ENCODE measurements at places on chromosomes 2 and 18. TPM values are rescaled to one million over a fixed set of nuclear protein-coding genes. Genes with fewer than 3 reads are reported as not detected.

- no peak overlapping the region for H3K4me3 ChIP-seq
- no peak overlapping the region for H3K27ac ChIP-seq
- no peak for DNase-seq
- H3K36me3 ChIP-seq, result no peaks in the 10 kb centered on the region
- H3K4me1 ChIP-seq, result no peaks in the 10 kb centered on the region
- H3K27me3 ChIP-seq, result no peaks in the 10 kb centered on the region
Observed at GRCh38 chr18:3511980-3512379, 62.0 kb downstream of the TGIF1 start.

DNA sequence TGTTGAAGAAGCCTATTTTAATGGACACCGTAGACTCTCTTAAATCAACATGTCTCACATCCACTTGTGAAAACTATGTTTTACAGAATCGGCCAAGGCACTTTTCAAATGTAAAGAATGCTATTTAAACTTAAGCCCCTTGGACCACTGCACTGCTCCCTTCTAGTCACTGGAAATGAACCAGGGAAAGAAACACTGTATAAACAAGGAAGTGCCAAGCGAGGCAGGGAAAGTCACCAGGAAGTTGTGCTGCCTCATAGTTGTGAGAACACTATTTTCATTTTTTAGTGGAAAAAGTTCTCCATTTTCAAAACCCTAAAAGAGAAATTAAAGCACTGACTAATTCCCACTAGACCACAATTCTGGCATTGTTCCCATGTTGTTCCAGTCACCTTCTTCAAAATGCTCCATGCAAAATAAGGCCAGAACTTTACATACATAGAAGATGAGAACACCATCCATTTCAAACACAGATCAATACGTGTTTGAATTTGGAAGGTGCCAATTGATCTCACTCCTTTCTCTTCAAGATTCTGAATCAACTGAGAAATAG, 13.5 kb downstream of the CCDC141 start:
- peaks cover under 1% of the 10 kb centered on the region for H3K36me3 ChIP-seq
- H3K27ac ChIP-seq, result no peak overlapping the region
- H3K4me3 ChIP-seq, result no peak overlapping the region
- no peaks in the 10 kb centered on the region for H3K4me1 ChIP-seq
- DNase-seq, result no peak

SULT1C4 gene
- total RNA-seq, result not detected

CCL20 gene
- 70.7 TPM for total RNA-seq

DNA sequence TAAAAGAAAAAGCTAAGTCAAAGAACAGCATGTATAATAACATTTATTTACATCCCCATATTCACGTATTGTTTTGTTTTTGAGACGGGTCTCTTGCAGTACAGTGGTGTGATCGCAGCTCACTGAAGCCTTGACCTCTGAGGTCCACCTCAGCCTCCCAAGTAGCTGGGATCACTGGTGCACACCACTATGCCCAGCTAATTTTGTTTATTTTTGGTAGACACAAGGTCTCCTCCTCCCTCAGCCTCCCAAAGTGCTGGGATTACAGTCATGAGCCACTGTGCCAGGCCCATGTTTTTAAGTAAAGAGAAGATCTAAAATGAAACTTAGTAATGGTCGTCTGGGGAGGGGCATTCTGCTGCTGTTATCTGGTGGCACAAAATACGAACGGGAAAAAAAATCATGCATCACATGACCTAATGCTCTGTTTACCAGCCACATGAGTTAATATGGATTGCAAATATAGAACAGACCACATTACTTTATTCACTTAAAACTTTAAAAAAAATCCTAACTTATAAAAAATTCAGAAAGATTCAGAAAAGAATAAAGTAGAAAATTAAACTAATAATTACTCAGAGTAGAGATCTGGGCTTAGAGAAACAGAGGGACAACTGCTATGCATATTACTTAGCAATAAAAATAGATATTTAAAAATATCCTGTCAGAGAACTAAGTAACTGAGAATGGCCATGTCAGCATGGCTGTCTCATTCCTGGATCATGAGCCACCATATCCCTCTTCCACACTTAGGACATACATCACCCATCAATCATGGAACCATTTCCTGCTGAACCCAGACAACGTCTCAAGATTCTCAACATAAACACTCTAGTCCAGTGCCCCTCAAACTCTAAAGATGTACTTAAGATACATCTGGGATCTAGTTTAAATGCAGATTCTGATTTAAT, 7.3 kb downstream of the MMADHC start:
- no peak for DNase-seq
- no peaks in the 10 kb centered on the region for H3K36me3 ChIP-seq
- peaks cover 25% of the 10 kb centered on the region for H3K4me1 ChIP-seq
- no peak overlapping the region for H3K4me3 ChIP-seq
- no peaks in the 10 kb centered on the region for H3K27me3 ChIP-seq
- H3K27ac ChIP-seq, result no peak overlapping the region

GLB1L gene
- 5.3 TPM for total RNA-seq

DNA sequence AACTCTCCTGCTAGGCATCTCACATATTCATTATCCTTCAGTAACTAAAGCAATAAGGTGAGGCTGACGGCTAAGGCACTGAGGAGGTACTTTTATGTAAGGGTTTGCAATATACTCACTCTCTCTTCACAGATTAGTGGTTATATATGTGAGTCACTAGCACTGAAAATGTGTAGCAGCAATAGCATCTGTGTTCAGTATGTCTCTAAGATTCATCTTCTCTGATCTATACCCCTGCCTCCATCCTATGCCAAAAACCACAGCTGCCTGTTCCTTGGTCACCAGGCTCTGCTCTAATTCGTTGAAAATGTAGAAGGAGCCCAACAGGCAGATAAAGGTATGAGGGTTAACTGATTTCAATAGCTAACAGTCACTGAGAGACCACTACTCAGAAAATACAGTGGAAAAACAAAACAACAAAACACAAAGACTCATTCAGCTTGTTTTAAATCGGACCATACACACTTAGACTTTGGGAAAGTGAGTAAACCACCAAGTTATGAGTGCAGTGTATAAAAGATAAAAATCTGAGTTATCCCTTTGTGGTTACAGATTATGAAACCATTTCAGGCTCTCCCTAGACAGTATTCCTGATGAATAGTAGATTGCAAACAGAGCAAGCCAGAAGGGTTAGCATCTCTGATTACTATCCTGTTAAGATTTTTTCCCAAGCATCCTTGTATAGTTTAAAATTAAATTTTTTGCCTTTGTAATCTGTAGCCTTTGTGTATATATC, 75.3 kb upstream of the CYP26B1 start:
- no peak for DNase-seq
- no peak overlapping the region for H3K4me3 ChIP-seq
- H3K27ac ChIP-seq, result no peak overlapping the region
- no peaks in the 10 kb centered on the region for H3K36me3 ChIP-seq

ELOA2 gene
- total RNA-seq, result not detected

PROKR1 gene
- not detected for total RNA-seq

IL36A gene
- not detected for total RNA-seq

DNA sequence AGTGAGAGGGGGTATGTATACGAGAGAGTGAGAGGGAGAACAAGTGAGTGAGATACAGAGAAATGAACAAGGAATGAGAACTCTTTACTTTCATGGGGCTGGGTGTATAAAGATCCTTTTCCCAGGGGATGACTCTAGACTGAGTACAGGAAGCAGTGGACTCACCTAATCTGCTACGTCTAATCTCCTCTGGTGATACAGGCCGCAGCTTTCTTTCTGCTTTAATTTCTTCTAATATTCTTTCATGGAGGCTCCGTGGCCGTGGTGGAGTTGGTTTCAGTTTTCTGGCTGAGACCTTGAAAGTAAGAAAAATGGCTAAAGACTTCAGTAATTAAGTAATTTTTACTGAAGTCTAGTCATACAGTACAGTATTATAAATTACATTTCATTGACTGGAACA, 85.2 kb downstream of the PRELID3A start:
- DNase-seq, result no peak
- H3K36me3 ChIP-seq, result no peaks in the 10 kb centered on the region
- H3K4me3 ChIP-seq, result no peak overlapping the region
- H3K4me1 ChIP-seq, result no peaks in the 10 kb centered on the region
- no peaks in the 10 kb centered on the region for H3K27me3 ChIP-seq

GLI2 gene
- total RNA-seq, result 1.1 TPM

CFAP65 gene
- total RNA-seq, result not detected
